Activated CD4-positive, alpha-beta T cell treated with anti-CD3 and anti-CD28 coated beads, Interleukin-2, amount 50 U/mL, for 16 hours (primary cell): ENCODE measurements at places on chromosomes 1 and 21.

DNA sequence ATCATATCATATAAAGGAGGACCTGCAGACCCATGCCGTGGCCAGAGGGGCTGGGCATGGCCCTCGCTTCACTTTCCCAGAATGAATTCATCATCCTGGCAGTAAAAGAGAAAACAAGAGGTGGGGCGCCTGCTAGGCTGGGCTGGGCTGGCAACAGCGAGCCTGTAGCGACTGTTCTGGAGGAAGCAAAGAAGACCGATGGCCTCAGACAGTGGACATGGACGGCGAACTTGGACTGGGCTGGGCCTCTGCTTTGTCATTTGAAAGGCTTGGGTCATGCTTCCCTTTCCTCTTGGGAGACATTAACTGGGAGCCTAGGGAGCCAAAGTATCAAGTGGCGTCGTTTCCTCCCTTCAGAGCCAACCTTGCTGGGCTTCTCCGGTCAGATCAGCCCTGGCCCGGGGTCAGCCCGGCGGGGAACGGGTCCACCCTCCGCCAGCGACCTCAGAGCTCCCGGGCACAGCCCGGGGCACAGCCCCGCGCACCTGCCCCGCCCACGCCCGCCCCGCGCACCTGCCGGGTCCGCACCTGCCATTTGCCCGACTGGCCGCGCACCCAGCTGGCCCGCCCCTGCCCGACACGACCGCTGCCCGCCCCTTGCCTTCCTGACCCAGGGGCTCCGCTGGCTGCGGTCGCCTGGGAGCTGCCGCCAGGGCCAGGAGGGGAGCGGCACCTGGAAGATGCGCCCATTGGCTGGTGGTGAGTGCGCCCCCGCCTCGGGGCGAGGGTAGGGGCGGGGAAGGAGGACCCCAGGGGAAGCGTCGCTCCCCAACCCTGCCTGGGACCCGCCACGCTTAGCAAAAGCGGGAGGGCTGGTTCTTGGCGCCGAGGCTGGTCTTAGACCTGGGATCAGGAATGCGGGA lies at the start of gene FAM3B:
TSS of gene FAM3B (plus strand) at position 602 of the 863 bp plus-strand sequence. CDS start at position 681, 79 bp downstream.
- no peak for DNase-seq

DNA sequence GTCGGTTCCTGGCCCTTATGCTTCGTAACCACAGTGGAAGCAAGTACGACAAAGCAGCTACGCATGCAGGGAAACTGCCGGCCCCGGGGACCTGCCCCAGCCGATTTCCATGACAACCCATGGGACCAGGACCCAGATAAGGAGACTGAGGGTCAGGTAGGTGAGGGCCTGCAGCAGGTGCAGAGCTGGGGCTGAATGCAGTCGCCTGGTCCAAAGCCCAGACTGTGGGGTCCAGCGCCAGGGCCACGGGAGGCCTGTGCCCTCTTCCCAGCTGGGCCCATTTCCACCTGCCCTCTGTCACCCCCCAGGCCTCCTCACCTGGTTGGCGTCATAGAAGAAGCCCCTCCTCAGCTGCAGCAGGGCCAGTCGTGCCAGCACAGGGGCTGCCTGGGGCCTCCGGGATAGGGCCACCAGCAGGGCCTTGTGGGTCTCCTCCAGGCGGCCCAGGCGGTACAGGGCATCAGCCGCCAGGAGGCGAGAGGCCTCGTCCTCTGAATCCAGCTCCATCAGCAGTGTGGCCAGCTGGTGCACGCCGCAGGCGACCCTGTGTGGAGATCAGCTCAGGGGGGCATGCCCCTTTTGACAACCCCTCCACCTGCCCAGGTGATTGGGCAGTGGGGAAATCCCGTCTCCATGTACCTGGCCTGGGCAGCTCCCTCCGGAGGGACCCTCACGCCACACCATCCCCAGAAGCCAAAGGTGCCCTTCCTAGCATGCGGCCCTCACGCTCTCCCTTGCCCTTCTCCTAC lies 14.2 kb downstream of the TTC34 start:
- no peak for DNase-seq

DNA sequence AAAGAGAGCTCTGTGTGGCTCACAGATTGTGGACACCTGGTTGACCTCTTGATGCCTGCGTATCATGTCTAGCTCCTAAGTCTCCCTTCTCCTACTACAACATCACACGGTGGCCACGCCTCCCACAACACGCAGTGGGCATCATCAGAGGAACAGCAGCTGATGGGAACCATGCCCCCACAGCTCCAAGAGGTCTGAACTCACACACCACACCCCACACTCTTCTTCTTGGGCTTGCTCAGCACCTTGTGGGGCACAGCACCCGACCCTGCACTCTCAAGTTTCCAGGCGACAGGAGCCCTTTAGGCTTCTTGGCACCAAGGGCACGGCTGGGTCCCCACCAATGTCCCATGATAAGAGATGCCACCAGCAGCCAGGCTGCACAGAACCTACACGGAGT lies 18.8 kb upstream of the CDCP2 start:
- no peak for DNase-seq

GRCh38 chr21:17414766-17415165 lies 98.1 kb upstream of the CXADR start:
- no peak for DNase-seq

GRCh38 chr1:114111731-114112641 lies 41.7 kb downstream of the SYT6 start:
- no peak for DNase-seq

DNA sequence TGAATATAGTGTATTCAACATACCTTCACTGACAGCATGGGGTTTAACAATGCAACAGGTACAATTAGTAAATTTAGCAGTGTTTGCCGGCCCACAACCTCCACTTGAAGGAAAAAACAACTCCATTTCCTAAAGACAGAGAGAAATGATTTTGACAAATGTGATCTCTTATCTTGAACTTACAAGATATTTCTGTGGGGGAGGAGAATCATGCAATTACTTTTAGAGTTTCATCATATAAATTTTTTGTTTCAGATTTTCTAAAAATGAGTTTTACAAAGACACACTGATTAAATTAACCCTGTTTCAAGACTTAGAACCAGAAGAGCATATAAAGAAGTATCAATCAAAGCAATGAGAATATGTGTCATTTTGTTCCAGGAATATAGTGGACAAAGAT lies 80.3 kb downstream of the NME7 start:
- no peak for DNase-seq

DNA sequence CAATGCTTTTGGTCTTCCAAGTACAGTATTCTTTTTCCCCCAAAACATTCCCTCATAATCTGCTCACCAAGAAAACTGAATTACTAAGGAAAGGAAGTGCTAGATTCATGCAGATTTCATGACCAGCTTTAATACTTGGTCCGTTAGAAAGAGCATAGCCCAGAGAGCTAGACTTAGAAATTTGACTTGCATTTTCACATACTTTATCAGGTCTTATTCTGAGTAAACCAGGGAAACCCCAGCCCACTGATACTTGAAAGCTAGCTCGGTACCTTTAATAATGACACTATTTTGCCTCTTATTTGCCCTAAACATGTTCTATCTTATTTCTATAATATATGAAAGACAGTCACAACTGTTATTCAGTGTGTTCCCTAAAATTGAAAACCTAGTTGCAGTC lies 204.5 kb downstream of the TTLL7 start:
- no peak for DNase-seq

- DNase-seq = no peak
Observed at GRCh38 chr1:219987325-219987724, 59.0 kb upstream of the SLC30A10 start.

GRCh38 chr1:199123615-199124014 lies 484.8 kb downstream of the PTPRC start:
- DNase-seq = no peak

- DNase-seq = no peak
Observed at GRCh38 chr1:211553549-211553948, 25.4 kb downstream of the SLC30A1 start.

DNA sequence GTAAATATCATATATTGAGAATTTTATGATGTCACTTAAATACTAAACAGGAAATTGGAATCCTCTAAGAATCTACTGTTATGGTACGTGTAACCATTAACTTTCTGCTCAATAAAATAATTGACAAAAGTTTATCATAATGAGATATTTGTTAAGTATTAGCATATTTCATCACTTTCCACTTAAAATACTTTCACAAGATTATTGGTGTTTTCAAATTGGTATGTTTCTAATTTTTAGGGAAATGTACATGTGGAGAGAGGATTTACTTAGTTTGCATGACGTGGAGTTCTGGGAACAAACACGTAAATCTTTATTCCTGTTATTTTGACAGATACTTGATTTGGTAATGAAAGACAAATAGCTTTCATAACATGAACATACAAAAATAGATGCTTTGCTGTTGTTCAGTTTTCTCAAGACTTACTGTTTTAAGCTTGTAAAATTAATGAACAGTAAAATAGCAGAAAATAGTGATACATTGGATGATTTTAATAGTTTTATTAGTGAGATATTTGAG lies 1.6 kb downstream of the SRSF11 start:
- no peak for DNase-seq
